ENCODE measurements at places on chromosomes 12 and 14.

GRCh38 chr12:121499929-121500793 lies 80.7 kb downstream of the KDM2B start:
- DNase-seq = peak; percentile 93

- no peak for DNase-seq
Measured at GRCh38 chr12:12097891-12098690, 27.4 kb downstream of the BCL2L14 start.

DNA sequence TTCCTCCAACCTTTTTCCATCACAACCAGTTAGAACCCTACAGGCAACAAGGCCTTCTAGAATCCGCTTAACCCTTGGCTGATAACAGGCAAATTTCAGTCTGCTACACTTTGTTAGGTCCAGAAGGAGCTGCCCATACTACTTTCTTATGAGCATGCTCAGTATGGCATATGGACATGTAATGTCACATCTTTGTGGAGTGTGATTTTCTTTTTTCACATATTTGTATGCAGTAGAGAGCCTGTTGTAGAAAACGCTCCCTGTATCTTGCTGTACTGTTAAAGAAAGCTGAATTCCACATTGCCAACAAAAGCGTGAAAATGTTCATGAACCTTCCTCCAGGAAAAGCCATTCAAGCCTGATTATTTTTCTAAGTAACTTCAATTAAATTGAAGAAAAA lies 196.5 kb downstream of the SLC41A2 start:
- no peak for DNase-seq

DNA sequence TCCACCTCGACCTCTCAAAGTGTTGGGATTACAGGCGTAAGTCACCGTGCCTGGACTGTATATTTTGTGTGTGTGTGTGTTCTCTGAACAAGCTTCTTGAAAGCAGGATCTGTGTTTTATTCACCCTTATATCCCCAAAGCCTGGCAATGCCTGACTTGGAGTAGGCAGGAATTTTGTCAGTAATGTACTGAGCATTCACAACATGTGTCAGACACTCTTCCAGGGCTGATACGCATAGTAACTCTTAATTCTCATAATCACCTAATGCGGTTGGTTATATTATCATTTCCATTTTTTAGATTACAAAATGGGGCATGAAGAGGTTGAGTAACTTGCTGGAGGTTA lies 50.4 kb upstream of the PLEKHG3 start:
- no peak for DNase-seq

- DNase-seq = no peak
Measured at GRCh38 chr14:103456167-103456835, 66.3 kb downstream of the CKB start.

- peak; percentile 79 for DNase-seq
Measured at GRCh38 chr14:88013750-88014349, 8.9 kb downstream of the GPR65 start.
